Caco-2 (cell line): ENCODE measurements at places on chromosomes 2 and 18. TPM values are rescaled to one million over a fixed set of nuclear protein-coding genes. Genes with fewer than 3 reads are reported as not detected.
A peak's percentile ranks its signal among the peaks of the same experiment; 100 is the strongest.

GRCh38 chr2:8203364-8203763 is 478.5 kb upstream of the ID2 start:
- no peak for DNase-seq

DNA sequence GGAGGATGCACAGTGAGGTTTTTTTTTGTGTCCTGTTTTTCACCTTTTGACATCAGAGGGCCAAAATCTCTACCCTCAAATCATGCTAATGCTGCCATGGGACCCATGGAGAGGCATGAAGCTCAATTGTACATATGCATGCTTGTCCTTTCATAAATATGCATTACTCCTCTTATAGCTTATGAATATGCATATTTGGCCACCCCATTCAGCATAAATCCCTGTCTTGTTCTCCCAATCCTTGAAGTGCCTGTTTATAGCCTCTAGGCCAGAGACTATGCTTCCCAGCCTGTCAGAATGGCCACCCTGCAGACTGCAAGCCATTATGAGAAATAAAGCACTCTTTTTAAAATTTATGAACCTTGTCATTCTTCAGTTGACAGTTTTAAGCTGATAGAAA is 696.4 kb upstream of the ZNF804A start:
- DNase-seq, result no peak

DNA sequence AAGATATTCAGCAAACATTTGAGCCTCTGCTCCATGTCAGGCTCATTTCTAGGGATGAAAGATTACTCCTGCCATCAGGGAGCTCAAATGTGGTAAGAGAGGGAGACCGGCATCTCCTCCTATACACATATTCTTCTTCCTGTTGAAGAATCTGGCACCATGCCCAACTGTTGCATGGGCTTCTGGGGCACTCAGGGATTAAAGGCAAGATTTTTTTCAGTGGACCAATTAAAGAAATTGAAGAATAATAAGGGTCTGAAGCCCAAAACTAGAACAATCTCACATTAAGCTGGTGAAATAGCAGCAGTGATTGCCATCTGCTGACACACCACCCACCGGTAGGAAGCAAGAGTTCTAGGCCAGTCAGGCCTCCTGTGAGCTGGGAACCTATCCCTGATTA is 145.4 kb upstream of the LYPD6 start:
- no peak for DNase-seq

GRCh38 chr18:32669549-32670165 is 103.2 kb downstream of the KLHL14 start:
- no peak for DNase-seq

- no peak for DNase-seq
Observed at GRCh38 chr18:64405161-64405560, 256.3 kb upstream of the LINC00305 start.

DNA sequence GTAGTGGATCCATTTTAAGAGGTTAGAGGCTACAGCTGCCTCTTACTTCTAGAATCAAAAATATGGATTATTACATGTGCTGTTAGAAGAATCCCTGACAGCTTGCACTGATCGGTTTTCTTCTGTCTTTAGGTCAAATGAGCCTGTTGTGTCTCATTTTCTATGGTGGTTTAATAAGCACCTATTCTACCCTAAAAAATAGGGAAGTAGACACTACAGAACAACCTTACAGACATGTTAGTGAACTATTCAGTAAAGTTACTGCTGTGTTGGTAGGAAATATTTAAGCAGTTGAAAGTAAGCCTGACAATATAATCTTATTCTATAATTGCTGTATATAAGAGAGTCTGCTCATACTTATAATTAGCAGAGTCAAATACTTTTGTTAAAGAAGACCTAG is 168.5 kb upstream of the NOSTRIN start:
- DNase-seq, result no peak

GRCh38 chr2:47373747-47374146 is 29.2 kb upstream of the MSH2 start:
- DNase-seq, result peak; percentile 74

DNA sequence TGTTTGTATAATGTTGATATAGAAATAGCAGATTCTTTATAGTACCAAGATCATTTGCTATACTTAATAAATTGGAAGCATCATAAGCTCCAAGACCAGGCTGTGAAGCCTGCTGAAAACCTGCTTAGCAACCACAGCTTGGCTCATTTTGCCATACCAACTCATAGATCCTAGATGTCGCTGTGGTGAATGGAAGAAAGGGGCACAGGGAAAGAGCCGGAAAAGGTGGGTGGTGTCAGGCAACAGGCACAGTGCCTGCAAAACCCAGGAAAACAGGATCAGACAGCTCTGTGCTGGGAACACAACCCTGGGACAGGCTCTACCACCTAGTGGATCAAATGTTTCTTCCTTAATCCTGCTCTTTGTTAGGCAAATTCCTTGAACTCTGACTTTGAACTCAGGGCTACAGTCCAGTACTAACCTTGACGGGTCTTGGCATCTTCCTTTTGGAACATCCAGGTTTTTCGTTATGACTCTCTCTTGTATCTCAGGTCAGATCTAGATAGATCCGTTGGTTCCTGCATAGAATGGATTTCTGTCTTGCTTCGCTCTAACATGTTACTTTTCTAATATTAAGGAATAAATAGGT is 31.6 kb downstream of the TWSG1 start:
- peak; percentile 15 for DNase-seq

GRCh38 chr2:44001716-44002115 is 5.9 kb upstream of the LRPPRC start:
- DNase-seq, result no peak

- DNase-seq, result no peak
Observed at GRCh38 chr2:4995466-4995865, 696.7 kb upstream of the SOX11 start.

DNA sequence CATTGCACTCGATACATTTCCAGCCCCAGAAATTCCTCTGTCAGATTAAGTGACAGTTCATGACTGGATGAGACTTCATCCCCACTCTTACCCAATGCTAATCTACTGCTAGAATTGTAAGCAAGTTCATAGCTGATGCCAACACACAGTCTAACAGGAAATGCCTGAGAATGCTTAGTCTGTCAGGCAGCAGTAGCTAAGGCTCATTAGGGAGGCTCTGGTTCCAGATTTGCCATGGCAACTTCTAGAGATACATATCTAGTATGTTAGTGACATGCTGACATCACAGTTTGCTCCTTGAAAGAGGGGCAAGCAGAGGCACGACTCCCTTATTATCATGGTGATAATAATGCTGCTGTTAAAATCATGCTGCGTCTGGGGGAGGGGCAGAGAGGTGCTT is 198.4 kb downstream of the RBM43 start:
- no peak for DNase-seq

- DNase-seq, result no peak
Observed at GRCh38 chr2:9199716-9200632, 6.6 kb upstream of the ASAP2 start.

- no peak for DNase-seq
Observed at GRCh38 chr2:85057226-85057962, 75.8 kb upstream of the TCF7L1 start.

DNA sequence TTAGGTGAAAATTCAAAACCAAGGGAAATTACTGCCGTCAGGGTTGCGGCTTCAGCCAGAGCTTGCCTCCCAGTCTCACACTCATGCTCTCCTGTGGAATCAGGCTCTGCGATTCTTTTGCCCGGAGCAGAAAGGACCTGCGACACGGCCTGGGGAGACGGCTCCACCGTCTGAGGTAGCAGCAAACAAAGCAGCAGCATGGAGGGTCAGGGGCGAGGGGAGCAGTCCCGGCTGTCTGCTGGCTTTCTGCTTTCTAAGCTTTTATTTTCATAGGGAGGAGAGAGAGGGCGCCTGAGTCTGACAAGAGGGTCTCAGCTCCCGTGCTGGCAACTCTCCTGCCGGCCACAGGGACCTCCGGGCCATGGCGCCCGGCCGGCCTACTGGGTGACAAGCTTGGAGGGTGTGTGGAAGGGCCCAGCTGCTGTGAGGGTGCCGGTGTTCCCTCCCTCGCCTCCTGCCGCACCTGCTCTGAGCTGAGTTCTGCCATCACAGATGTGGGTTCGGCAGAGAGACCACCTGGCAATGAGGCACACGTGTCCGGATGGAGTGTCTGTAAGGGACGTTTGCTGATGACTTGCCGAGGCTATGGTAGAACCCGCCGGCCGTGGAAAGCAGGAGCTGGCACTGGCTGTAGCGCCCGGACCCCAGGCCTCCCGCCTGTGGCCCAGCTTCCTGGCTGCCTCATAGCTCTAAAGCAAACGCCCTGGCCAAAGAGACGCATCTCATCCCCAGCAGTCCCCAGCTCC is 66.2 kb upstream of the CTDP1 start:
- DNase-seq, result no peak

DNA sequence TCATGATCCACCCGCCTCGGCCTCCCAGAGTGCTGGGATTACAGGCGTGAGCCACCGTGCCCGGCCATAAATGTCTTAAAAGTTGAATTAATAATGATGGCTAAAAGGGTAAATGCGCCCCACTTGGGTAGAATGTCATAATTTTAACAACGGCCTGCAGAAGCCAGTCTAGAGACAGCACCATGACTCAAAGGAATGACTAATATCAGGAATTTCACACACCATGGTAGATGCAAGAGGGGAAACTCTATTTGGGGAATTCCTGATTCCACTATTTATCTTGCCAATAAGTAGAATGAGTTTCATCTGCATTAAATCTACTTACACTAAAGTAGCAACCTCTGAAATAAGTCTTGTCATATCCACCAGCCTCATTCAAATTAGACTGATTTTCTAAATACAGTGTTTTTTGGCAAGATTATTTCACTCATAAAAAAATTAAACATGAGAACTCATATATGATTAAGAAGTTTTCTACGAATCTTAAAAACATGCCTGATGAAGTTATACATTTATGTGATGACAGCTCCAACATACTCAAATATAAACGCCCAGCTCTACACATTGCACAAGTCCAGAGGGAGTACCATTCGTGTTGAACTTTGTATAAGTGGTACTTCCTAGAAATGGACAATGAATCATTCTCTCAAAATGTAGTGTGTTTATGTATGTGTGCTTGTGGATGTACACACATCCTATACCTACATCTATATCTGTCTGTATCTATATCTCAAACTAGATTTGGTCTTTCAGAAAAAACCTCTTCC is 309.7 kb downstream of the IRS1 start:
- DNase-seq, result no peak

DNA sequence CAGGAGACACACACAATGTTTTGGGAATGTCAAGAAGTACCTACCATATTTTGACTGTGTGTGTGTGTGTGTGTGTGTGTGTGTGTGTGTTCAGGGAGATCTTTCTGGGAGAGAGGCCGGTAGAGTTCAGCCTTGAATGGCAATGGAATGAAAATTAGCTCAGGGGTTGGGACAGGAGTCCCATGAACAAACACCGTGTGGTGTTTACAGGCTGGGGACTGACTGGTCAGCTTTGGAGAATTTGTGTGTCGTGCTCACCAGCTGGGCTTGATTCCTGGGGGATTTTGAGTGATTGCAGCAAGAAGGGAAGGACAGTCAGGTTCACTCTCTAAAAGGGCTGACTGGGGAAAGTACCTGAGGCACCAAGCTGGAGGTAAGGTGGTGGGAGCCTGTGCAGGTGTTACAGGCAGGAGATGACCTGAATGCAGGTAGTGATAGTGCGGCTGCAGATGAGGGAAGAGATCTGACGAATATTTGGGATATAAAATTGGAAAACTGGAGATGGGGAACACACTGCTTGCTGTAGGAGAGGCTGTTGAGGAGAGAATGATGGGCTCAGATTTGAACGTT is 2.5 kb upstream of the ADNP2 start:
- no peak for DNase-seq

GRCh38 chr2:138930571-138930970 is 150.4 kb upstream of the NXPH2 start:
- DNase-seq, result no peak

- no peak for DNase-seq
Observed at GRCh38 chr2:64213532-64214275, 69.5 kb upstream of the PELI1 start.

RBM44 gene
- total RNA-seq, result 0.14 TPM in 1 of 2 replicates, not detected in the other

FHOD3 gene
- total RNA-seq, result 0.07 TPM in 1 of 2 replicates, not detected in the other

CRYGC gene
- not detected in 2 replicates for total RNA-seq

MLPH gene
- not detected in 2 replicates for total RNA-seq

DSG1 gene
- total RNA-seq, result not detected in 2 replicates

ANKRD29 gene
- 7.3 and 8.2 TPM in 2 replicates for total RNA-seq

FZD7 gene
- total RNA-seq, result 40.4 and 41.4 TPM in 2 replicates

NT5C1B gene
- total RNA-seq, result not detected in 2 replicates

RNU2-63P gene
- 18.6 and 19.4 TPM in 2 replicates for total RNA-seq

PRSS56 gene
- total RNA-seq, result not detected in 2 replicates

CABYR gene
- 3.3 and 4.4 TPM in 2 replicates for total RNA-seq

NOSTRIN gene
- 9.6 and 9.8 TPM in 2 replicates for total RNA-seq

ACVR1C gene
- 2.0 and 2.1 TPM in 2 replicates for total RNA-seq

TYW5 gene
- total RNA-seq, result 13.9 and 14.5 TPM in 2 replicates

HTR2B gene
- total RNA-seq, result not detected in 2 replicates

VWC2L gene
- total RNA-seq, result not detected in 2 replicates

TSGA10 gene
- 8.9 and 9.9 TPM in 2 replicates for total RNA-seq
